Gastrocnemius medialis (tissue), 4 donors: ENCODE measurements at places on chromosomes 11 and 22. TPM values are rescaled to one million over a fixed set of nuclear protein-coding genes. Genes with fewer than 3 reads are reported as not detected.

DNA sequence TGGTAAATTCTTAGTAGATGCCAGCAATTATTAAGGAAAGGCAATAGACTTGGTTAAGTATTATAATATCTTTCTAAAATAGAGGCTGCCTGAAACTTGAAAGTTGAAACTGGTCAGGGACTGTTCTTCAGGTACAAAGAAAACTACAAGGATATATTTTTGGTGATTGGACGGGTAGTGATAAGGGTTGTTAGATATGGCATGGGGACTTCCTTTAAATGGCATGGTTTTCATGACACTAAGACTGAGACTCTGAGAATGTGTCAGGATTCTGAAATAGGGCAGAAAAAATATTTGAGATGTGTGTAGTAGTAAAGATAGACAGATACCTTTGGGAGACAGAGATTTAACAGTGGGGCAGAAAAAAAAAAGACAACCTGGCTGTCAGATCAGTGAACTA, 108.4 kb upstream of the SLC5A12 start:
- no peak overlapping the region for H3K27ac ChIP-seq
- no peaks in the 10 kb centered on the region for H3K27me3 ChIP-seq
- no peaks in the 10 kb centered on the region for H3K4me1 ChIP-seq
- H3K4me3 ChIP-seq: no peak overlapping the region
- no peaks in the 10 kb centered on the region for H3K36me3 ChIP-seq

DNA sequence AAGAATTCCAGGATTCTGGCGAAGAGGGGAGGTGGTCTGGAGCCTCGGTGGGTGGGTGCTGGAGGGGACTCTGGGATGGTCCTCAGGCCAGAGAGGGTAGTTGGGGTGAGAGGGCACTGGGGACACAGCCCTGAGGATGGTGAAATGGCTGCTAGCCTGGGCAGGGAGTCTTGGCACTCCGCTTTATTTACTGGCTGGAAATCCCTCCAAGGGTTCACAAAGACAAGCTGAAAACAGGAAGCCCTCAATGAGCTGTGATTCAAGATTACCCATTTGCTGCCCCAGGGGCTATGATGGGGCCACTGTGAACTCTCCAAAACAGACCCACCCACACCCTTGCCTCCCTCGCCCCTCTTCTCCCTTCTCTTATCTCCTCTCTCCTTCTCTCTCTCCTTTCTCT, 71.9 kb downstream of the FBXO7 start:
- DNase-seq: no peak
- no peak overlapping the region for H3K4me3 ChIP-seq
- H3K4me1 ChIP-seq: peaks cover 8% of the 10 kb centered on the region

DNA sequence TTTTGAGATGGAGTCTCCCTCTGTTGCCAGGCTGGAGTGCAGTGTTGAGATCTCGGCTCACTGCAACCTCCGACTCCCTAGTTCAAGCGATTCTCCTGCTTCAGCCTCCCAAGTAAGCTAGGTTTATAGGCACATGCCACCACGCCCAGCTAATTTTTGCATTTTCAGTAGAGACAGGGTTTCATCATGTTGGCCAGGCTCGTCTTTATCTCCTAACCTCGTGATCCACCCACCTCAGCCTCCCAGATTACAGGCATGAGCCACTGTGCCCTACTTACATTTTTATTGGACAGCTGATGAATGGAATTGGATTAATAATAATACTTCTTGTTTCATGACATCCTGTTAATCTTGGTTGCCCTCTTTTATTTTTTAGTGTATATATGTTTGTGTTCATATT, 3.0 kb upstream of the MRGPRD start:
- H3K27ac ChIP-seq: no peak overlapping the region
- H3K27me3 ChIP-seq: no peaks in the 10 kb centered on the region
- H3K36me3 ChIP-seq: no peaks in the 10 kb centered on the region
- no peaks in the 10 kb centered on the region for H3K4me1 ChIP-seq
- no peak overlapping the region for H3K4me3 ChIP-seq

GRCh38 chr22:39029227-39029626, 8.3 kb downstream of the APOBEC3D start:
- H3K27ac ChIP-seq: no peak overlapping the region
- DNase-seq: no peak
- no peaks in the 10 kb centered on the region for H3K36me3 ChIP-seq

DNA sequence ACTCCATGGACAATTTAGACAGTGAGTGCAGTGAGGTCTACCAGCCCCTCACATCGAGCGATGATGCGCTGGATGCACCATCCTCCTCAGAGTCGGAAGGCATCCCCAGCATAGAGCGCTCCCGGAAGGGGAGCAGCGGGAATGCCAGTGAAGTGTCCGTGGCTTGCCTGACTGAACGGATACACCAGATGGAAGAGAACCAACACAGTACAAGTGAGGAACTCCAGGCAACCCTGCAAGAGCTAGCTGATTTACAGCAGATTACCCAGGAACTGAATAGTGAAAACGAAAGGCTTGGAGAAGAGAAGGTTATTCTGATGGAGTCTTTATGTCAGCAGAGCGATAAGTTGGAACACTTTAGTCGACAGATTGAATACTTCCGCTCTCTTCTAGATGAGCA, 51.4 kb downstream of the SPECC1L start:
- no peak overlapping the region for H3K27ac ChIP-seq
- no peak overlapping the region for H3K4me3 ChIP-seq
- H3K27me3 ChIP-seq: no peaks in the 10 kb centered on the region
- no peaks in the 10 kb centered on the region for H3K4me1 ChIP-seq

GRCh38 chr11:2260491-2261364, 9.7 kb downstream of the ASCL2 start:
- no peak for DNase-seq
- H3K4me3 ChIP-seq: no peak overlapping the region
- H3K4me1 ChIP-seq: no peaks in the 10 kb centered on the region
- no peaks in the 10 kb centered on the region for H3K36me3 ChIP-seq
- H3K27me3 ChIP-seq: peaks cover 3% of the 10 kb centered on the region
- no peak overlapping the region for H3K27ac ChIP-seq

DNA sequence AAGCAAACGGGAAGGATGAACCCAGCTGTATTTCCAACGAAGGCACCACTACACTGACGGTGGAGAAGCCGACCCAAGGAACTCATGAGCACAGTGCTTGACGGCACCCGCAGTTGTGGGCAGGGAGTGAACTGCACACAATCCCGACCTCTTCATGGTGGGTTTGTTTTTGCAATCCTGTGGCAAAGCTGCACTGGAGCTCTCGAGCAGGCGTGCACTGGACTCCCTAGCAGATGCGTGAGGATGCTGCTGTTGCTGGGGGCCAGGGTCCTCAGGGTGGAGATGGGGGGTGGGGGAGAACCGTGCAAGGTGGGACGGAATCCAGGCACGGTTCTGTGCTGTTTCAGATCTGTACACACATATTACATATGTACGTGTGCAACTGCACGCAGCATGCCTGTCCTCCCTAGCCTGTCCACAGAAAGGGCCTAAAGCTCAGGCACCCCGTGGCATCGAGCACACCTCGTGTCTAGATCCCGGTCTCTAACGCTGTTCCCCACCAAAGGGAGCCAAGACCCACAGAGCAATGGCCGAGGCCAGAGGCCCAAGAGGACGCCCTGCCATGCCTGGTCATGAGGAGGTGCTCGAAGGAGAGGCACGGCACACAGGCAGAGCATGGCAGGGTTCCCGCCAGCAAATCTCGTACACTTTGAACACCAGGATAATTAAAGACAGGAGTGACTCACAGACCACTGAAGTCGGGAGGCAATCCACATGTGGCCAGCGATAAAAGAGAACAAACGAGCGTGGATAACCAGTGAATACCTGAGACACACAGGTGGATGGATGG, 17.6 kb downstream of the ALG12 start:
- no peaks in the 10 kb centered on the region for H3K4me1 ChIP-seq
- no peak overlapping the region for H3K4me3 ChIP-seq
- no peaks in the 10 kb centered on the region for H3K36me3 ChIP-seq

EXT2 gene
- 21.5 TPM for total RNA-seq

TRPC6 gene
- 0.29 TPM for total RNA-seq

PHOX2A gene
- not detected for total RNA-seq
